ENCODE measurements at places on chromosomes 1 and 21. TPM values are rescaled to one million over a fixed set of nuclear protein-coding genes. Genes with fewer than 3 reads are reported as not detected.

GRCh38 chr1:61301824-61302657, 219.7 kb downstream of the NFIA start:
- H3K4me3 ChIP-seq: peak overlapping the region; percentile 0
- H3K27me3 ChIP-seq: no peaks in the 10 kb centered on the region
- DNase-seq: no peak
- peaks cover 15% of the 10 kb centered on the region for H3K36me3 ChIP-seq

- peaks cover 3% of the 10 kb centered on the region for H3K36me3 ChIP-seq
- H3K4me1 ChIP-seq: peaks cover 77% of the 10 kb centered on the region
- peak; percentile 38 for DNase-seq
- no peaks in the 10 kb centered on the region for H3K27me3 ChIP-seq
Observed at GRCh38 chr1:109818988-109819764, 55.5 kb upstream of the EPS8L3 start.

MSH4 gene
- 0.47 TPM for total RNA-seq

GRCh38 chr1:226653311-226653921, 85.7 kb downstream of the ITPKB start:
- H3K36me3 ChIP-seq: peaks cover 9% of the 10 kb centered on the region
- peaks cover 71% of the 10 kb centered on the region for H3K4me1 ChIP-seq
- H3K27ac ChIP-seq: peak overlapping the region; percentile 91
- no peaks in the 10 kb centered on the region for H3K27me3 ChIP-seq
- peak; percentile 88 for DNase-seq

DNA sequence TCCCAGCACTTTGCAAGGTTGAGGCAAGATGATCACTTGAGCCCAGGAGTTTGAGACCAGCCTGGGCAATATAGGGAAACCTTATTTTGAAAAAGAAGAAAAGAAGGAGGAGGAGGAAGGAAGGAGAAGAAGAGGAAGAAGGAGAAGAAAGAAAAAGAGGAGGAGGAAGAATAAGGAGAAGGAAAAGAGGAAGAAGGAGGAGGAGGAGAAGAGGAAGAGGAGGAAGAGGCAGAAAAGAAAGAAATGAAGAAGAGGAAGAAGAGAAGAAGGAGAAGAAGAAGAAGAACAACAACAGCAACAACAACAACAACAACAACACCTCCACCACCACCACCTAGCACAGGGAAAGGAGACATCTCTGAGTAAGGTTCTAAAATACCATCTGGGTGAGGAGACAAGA, 10.6 kb downstream of the SELENBP1 start:
- no peak for DNase-seq
- H3K27ac ChIP-seq: no peak overlapping the region
- peaks cover 8% of the 10 kb centered on the region for H3K36me3 ChIP-seq

SAMSN1 gene
- 58.9 TPM for total RNA-seq

DNA sequence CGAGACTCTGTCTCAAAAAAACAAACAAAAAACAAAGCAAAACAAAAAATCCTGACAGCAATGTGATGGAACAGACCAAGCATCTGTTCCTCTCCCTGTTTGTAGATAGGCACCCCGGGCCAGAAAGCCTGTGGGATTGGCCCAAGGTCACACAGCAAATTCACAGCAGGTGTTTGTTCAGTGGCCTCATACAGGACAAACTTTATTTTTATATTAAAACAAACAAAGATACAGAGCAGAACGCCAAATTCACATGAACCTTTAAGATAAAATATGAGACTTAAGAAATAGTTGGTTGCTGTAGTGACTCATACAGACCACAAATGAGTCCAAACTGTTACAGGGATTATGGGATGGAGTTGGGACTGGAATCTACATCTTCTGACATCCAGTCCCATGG, 2.3 kb upstream of the CELA2A start:
- no peaks in the 10 kb centered on the region for H3K36me3 ChIP-seq
- H3K27me3 ChIP-seq: peaks cover 12% of the 10 kb centered on the region
- no peaks in the 10 kb centered on the region for H3K4me1 ChIP-seq
- H3K27ac ChIP-seq: no peak overlapping the region
- DNase-seq: no peak

DNA sequence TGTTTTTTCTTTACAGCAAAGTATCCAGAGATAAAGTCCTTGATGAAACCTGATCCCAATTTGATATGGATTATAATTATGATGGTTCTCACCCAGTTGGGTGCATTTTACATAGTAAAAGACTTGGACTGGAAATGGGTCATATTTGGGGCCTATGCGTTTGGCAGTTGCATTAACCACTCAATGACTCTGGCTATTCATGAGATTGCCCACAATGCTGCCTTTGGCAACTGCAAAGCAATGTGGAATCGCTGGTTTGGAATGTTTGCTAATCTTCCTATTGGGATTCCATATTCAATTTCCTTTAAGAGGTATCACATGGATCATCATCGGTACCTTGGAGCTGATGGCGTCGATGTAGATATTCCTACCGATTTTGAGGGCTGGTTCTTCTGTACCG, 6.5 kb downstream of the DEGS1 start:
- peaks cover 67% of the 10 kb centered on the region for H3K4me1 ChIP-seq
- no peak overlapping the region for H3K27ac ChIP-seq
- no peaks in the 10 kb centered on the region for H3K27me3 ChIP-seq

GRCh38 chr21:33080776-33081175, 10.8 kb downstream of the OLIG1 start:
- peaks cover 27% of the 10 kb centered on the region for H3K4me1 ChIP-seq
- H3K27me3 ChIP-seq: peaks cover 49% of the 10 kb centered on the region

ESRRG gene
- total RNA-seq: not detected

- H3K27ac ChIP-seq: no peak overlapping the region
- no peak for DNase-seq
- no peaks in the 10 kb centered on the region for H3K36me3 ChIP-seq
- H3K4me3 ChIP-seq: no peak overlapping the region
- H3K4me1 ChIP-seq: peaks cover 4% of the 10 kb centered on the region
Observed at GRCh38 chr21:38511662-38512243, 13.5 kb upstream of the ERG start.

DNA sequence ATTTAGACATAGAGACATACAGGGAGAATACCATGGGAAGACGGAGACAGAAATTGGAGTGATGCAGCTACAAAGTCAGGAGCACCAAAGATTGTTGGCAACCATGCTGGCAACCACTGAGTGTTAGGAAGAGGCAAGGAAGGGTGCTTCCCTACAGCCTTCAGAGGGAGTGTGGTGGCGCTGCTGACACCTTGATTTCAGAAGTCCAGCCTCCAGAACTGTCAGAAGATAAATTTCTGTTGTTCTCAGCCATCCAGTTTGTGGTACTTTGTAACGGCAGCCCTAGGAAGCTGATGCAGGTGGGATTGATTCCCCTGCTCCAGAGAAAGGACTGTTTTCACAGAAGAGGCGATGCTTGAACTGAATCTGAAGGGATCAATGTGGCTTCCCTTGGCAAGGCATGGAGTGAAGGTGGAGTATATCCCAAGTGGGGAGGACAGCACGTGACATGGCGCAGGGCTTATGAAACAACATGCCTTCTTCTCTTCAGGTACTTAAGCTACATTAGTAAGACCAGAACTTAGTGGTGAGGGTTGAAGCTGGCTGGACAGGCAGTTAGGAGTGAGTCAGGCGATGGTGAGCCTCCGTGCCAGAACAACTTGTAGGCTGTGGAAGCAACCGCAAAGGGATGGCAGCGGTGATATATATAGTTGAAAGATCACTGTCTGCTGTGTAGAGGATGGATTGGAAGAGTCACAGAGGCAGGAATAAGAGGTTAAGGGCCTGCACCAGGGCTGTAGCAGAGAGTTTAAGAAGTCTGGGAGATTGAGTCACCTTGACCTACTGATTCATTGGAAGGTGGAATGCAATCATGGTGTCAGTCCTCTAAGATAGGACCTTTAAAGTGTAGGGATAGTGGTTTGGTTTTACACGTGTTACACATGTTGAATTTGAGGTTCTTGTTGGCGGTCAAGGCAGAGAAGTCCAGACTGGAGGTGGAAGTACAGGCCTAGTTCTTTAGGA, 2.1 kb downstream of the LEPR start:
- peaks cover 27% of the 10 kb centered on the region for H3K4me1 ChIP-seq
- DNase-seq: no peak
- H3K27me3 ChIP-seq: no peaks in the 10 kb centered on the region
- no peak overlapping the region for H3K27ac ChIP-seq
- H3K36me3 ChIP-seq: peaks cover 26% of the 10 kb centered on the region
- H3K4me3 ChIP-seq: no peak overlapping the region

C1orf116 gene
- total RNA-seq: not detected

DNA sequence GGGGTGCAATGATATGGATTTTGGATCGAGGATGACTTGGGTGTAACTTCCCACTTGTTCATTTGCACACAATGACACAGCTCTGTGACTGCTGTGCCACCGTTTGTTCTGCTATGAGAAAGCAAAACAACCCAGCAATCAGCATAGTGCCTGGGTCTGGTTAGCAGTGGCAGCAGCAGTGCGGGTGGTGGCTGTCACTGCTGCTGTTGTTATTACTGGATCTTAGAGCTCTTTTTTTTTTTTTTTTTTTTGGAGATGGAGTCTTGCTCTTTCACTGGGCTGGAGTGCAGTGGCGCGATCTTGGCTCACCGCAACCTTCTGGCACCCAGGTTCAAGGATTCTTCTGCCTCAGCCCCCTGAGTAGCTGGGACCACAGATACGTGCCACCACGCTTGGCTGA, 56.9 kb downstream of the TBCE start:
- no peak overlapping the region for H3K4me3 ChIP-seq
- no peak overlapping the region for H3K27ac ChIP-seq
- DNase-seq: no peak
- H3K27me3 ChIP-seq: no peaks in the 10 kb centered on the region
- peaks cover 3% of the 10 kb centered on the region for H3K36me3 ChIP-seq
- H3K4me1 ChIP-seq: peaks cover 20% of the 10 kb centered on the region

GRCh38 chr1:239354231-239354630, 32.1 kb upstream of the CHRM3 start:
- no peak overlapping the region for H3K4me3 ChIP-seq
- no peak overlapping the region for H3K27ac ChIP-seq
- H3K27me3 ChIP-seq: no peaks in the 10 kb centered on the region
- no peak for DNase-seq
- no peaks in the 10 kb centered on the region for H3K4me1 ChIP-seq

GRCh38 chr1:109148987-109149561, 35.2 kb downstream of the ELAPOR1 start:
- no peaks in the 10 kb centered on the region for H3K36me3 ChIP-seq
- DNase-seq: no peak
- no peak overlapping the region for H3K4me3 ChIP-seq
- no peak overlapping the region for H3K27ac ChIP-seq

DNA sequence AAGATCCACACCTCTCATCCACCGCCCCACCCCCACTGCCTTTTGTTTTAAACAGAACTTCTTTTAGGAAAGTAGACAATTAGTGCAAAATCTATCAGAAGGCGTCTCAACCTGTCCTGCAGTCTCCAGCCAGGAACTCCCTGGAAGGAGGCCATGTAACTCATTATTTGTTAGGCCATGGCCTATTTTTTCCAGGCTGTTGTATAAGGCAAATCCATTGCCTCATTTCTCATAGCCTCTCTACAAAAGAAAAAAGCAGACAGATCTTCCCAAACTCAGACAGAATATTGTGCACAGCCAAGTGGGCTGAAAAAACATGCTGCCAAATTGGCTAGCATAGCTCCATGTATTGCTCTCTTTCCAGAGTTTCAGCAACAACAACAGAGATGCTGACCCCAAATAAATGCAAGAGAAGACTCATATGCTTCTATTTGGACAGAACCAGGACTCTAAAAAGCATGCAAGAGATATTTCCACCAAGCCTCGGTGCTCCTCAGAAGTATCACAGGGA, 770.7 kb upstream of the CXADR start:
- no peaks in the 10 kb centered on the region for H3K4me1 ChIP-seq
- H3K4me3 ChIP-seq: no peak overlapping the region
- H3K27ac ChIP-seq: no peak overlapping the region
- H3K27me3 ChIP-seq: no peaks in the 10 kb centered on the region
- no peaks in the 10 kb centered on the region for H3K36me3 ChIP-seq
- DNase-seq: no peak

GRCh38 chr1:244019982-244020485, 31.0 kb upstream of the ZBTB18 start:
- no peak overlapping the region for H3K27ac ChIP-seq
- DNase-seq: no peak
- no peak overlapping the region for H3K4me3 ChIP-seq
- H3K27me3 ChIP-seq: peaks cover 3% of the 10 kb centered on the region
- no peaks in the 10 kb centered on the region for H3K4me1 ChIP-seq
- no peaks in the 10 kb centered on the region for H3K36me3 ChIP-seq

FAM72D gene
- total RNA-seq: 20.0 TPM

Measured in activated CD8-positive, alpha-beta memory T cell treated with anti-CD3 and anti-CD28 coated beads, Interleukin-2, amount 10 ng/mL, durations not matched to agents 7 days and 5 days (primary cell).